ENCODE measurements at places on chromosomes 12 and 14.

- no peak for DNase-seq
Observed at GRCh38 chr12:119828300-119828699, 48.8 kb downstream of the CIT start.

GRCh38 chr12:6284273-6284672 is 26.2 kb upstream of the PLEKHG6 start:
- DNase-seq: no peak

GRCh38 chr12:122880668-122881067 is 15.3 kb downstream of the VPS37B start:
- DNase-seq: no peak

- DNase-seq: no peak
Observed at GRCh38 chr12:124774054-124774461, 89.6 kb downstream of the SCARB1 start.

- no peak for DNase-seq
Observed at GRCh38 chr14:79473651-79474050, 737.7 kb downstream of the DIO2 start.

GRCh38 chr14:87241018-87241768 is 751.8 kb downstream of the GALC start:
- no peak for DNase-seq

Measured in activated CD8-positive, alpha-beta memory T cell treated with anti-CD3 and anti-CD28 coated beads, Interleukin-2, amount 50 U/mL, for 4 hours (primary cell).